ENCODE measurements at places on chromosomes 1 and 21. TPM values are rescaled to one million over a fixed set of nuclear protein-coding genes. Genes with fewer than 3 reads are reported as not detected.

GRCh38 chr1:81325397-81325796 is 475.3 kb upstream of the ADGRL2 start:
- DNase-seq, result no peak

DNA sequence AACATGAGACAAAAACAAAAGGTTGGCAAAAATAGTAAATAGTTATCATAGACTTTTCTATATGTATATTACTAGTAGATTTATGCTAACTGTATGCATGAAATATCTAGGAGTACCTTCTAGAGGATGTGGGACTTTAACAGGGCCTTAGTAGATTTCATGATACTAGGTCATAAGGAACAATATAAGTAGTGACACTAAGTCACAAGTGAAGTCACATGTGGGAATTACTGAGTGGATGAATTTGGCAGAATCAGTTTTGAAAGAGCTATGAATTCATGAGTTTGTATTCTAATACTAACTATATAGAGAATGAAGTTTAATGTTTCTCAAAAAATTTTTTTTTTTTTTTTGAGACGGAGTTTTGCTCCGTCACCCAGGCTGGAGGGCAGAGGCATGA is 53.1 kb upstream of the GPR25 start:
- DNase-seq, result no peak

GRCh38 chr1:11383553-11384169 is 95.3 kb upstream of the DISP3 start:
- DNase-seq, result peak; percentile 18

- DNase-seq, result no peak
These were observed 36.0 kb downstream of the LACTBL1 start for GRCh38 chr1:22936681-22937080.

DNA sequence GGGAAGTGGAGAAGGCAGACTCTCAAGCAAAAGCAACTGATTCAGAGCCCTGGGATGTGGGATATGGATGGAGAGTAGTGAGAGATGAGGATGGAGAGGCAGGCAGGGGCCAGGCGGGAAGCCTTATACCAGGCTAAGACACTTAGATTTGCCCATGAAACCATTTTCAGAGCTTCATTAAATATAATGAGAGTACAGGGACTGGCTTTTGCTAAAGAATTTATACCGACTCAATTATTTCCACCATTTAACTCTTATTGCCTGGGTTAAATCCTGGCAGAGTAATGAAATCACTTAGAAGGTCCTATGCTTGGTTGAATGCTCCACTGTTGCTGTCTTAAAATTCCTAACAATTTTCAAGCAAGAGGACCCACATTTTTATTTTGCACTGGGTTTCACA is 311.7 kb downstream of the KCNH1 start:
- DNase-seq, result no peak

GRCh38 chr1:172719694-172720138 is 60.8 kb downstream of the FASLG start:
- DNase-seq, result peak; percentile 46

GRCh38 chr1:163897412-163898155 is 575.8 kb downstream of the NUF2 start:
- no peak for DNase-seq

DNA sequence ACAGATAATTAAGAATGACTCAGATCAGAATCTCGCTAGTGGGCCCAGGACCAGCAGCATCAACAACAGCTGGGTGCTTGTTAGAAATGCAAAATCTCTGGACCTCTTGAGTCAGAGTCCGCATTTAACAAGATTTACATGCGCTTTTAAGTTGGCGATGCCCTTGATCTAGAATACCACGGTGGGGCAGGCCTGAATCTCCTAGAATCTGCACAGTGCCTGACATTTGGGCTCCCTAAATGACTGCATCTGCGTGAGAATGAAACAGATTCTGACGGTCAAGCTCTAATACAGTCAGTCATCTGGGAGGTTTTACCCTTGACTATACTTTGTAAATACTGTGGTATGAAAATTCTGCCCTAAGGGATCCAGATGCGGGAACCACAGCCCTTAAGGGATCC is 17.2 kb upstream of the RAB29 start:
- DNase-seq, result no peak

GRCh38 chr1:44532567-44532944 is 127.5 kb downstream of the RNF220 start:
- DNase-seq, result no peak

GRCh38 chr1:78355656-78356055 is 135.1 kb upstream of the PTGFR start:
- DNase-seq, result no peak

DNA sequence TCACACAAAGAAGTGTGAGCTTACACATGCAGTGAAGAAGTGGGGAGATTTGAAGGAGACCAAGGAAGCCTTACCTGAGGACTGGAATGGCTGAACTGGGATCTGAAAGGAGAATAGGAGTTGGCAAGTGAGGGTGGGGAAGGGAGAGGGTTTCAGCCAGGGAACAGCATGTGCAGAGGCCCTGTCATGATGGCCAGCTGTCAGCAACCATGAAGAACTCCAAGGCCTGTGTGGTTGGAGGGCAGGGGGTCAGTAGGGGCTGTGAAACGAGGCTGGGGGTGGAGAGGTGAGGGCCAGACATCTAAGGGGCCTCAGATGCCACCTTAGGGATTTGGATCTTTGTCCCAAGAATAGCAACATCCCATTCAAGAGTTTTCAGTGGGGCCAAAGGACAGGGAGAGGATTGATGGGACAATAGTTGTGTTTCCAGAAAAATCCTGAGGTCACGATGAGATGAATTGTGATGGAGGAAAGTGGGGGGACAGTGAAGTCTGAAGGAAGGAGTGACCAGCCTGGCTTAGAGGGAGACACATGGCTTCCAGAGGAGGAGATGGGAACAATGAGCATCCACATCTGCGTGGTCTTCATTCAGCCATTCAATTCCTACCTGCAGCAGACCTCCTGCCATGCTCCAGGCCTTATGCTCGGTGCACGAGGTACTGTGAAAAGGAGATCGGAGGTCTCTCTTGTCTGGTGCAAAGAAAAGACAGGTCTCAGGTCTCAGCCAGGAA is 187.6 kb downstream of the MATN1 start:
- DNase-seq, result no peak

DNA sequence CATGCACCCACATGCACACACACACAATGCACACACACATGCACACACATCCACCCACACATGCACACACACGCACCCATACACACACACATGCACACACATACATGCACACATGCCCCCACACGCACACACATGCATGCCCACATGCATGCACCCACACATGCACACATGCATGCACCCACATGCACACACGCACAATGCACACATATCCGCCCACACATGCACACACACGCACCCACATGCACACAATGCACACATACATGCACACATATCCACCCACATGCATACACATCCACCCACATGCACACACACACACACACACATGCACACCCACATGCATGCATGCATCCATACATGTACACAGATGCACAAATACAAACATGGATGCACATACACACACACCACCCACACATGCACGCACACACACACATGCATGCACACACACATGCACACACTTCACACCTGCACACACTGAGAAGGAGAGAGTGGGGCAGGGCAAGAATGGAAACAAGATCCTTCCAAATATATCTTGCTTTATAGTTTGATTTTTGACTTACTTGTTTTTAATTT is 123.2 kb downstream of the NPHP4 start:
- DNase-seq, result no peak

- DNase-seq, result no peak
These were observed 35.6 kb downstream of the MRPL39 start for GRCh38 chr21:25571726-25572121.

DNA sequence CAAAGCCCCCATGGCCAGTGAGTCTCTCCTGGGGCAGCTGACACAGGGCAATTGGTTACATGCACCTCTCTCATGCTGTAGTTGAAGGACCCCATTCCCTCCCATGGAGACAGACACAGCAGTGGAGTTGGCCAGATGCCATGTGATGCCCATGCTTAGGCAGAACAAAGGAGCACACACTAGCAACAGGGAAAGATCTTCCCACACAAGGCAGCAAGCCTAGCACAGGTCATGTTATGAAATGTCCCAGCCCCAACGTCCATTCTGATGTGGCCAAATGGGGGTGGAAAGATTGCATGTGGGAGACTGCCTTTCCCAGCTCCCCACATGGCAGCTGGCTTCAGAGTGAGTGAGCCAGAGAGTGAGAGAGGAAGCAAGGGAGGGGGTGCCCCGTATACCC is 34.5 kb downstream of the AADACL4 start:
- DNase-seq, result no peak

DNA sequence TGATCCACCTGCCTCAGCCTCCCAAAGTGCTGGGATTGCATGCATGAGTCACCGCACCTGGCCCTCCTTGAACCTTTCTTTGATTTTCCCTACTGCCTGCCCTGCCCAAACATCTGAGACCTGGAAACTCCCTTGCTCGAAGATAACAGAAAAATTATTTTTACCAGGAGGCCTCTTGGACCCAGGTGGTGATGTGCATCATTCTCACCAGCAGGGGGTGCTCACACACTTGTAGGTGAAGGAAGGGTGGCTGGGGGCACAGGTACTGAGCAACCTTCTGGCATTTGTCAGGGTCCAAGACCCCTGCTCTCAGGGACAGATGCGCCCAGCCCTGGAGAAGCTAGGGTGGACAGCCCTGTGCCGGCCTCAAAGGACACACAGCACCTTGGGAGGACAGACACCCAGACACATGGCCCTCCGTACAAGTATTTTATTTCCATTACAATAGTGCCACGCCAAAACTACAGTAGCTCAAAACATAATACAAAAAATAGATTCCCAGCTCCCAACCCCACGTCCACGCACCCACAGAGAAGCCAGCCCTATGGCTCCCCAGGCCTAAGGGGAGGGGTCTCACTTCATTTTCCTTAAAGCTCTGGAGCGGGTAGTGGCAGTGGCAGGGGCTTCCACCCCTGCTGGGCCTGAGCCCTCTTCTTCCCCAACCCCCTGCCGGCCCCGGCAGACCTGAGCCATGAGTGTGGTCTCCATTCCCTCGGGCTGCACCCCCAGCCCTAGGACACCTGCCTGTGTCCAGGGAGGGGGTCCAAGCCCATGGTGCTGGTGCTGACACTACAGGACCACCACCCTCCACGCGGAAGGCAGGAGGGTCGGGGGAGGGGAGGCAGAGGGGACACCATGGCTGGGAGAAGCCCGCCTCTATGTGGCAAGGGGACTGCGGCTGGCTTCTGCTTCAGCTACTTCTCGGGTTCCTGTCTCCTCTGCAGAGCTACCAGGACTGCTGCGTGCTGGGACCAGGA is 40.4 kb upstream of the EIF4G3 start:
- DNase-seq, result peak; percentile 79

- peak; percentile 18 for DNase-seq
These were observed 157.2 kb downstream of the PLA2G4A start for GRCh38 chr1:186985889-186986491.

GRCh38 chr1:31764312-31765040 is at the start of gene ADGRB2:
ADGRB2 (minus strand) TSS chr1:31764340; CDS start chr1:31757221, 7,119 bp downstream.
- DNase-seq, result peak; percentile 23

The CENPL gene
- total RNA-seq, result 39.7 TPM

The PEAR1 gene
- total RNA-seq, result 0.15 TPM

The LCE3E gene
- total RNA-seq, result not detected

The KRTAP19-3 gene
- total RNA-seq, result not detected

The MPZ gene
- total RNA-seq, result 5.2 TPM

Measured in activated CD4-positive, alpha-beta T cell treated with anti-CD3 and anti-CD28 coated beads, Interleukin-2, amount 10 ng/mL, durations not matched to agents 7 days and 5 days (primary cell).